ENCODE measurements at places on chromosomes 6 and 20.

DNA sequence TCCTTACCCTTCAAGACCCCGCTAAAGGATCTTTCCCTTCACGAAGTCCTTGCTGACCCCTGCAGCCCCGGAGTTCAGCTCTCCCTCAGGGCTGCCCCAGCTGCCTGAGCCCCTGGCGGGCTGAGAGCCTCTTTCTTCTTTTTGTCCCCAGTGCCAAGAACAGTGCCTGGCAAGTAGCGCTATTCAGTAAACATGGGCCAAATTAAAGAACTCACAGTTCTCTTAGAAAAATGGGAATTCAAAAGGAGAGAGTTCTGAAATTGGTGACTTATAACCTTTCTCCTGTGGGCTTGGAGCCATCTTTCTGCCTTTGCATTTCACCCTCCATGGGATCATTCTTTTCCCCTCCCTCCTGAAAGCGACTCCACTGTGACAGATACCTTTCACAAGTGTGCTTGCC, 227.2 kb downstream of the TMEM242 start:
- no peak for DNase-seq

DNA sequence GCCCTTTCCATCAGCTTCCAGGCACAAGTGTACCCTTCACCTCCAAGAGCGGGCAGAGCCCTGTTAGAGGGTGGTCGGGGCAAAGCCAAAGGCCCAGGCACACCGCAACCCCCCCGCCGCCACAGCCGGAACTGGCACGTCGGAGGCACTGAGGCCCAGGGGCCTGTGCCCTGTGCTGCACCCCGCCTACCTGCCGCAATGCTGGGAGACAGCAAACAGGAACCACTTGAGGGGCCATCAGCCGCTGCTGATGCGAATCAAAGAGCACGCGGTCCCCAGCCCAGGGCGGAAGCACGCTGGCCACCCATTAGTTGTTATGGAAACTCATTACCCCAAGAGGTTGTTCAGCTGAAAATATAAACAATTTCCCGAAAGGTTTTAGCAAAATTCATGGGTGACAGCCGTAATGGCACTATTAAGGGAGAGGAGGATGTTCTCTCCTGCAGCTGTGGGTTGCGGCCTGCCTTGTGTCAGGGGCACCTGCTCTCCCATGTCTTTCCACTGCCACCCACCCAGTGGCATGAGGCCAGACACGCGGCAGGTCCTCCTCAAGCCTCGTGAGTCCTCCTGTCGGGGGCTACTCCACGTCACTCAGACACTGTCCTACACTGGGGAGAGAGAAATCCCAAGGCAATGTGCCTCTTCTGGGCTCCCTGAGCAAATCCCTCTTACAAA, 65.3 kb downstream of the EDN3 start:
- DNase-seq: no peak

DNA sequence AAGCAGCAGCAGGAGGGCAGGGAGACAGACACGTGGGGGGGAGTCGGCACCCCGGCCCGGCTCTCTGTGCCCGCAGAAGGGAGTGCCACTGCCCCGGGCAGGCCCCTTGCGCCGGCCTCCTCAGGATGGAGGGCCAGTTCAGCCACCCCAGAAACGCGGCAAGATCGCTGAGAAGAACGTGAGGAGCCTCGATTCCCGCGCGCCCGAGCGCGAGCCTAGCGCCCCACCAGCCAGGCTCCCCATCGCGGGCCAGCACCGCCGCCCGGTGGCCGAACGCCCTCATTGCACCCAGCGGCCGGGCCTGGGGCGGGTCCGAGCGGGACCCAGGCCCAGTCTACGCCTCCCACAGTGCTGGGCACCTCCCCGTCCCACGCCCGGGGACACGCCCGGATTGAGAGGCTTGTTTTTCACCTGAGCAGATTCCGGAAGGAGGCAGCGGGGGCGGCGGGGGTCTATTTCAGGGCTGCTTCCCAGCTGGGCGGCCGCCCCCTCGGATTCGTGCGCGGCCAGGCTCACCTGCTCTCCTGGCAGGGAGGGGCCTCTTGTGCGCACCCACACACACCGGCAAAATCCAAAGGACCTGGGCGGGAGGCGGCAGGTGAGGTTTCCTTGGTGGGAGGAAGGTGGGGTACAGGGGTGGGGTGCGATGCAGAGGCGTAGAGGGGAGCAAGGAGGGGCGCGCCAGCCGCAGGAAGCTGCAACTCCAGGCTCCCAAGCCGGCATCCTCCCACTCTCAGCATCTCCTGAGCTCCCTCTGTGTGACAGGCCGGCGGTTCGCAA, 9.0 kb upstream of the GRM4 start:
- peak; percentile 52 for DNase-seq

DNA sequence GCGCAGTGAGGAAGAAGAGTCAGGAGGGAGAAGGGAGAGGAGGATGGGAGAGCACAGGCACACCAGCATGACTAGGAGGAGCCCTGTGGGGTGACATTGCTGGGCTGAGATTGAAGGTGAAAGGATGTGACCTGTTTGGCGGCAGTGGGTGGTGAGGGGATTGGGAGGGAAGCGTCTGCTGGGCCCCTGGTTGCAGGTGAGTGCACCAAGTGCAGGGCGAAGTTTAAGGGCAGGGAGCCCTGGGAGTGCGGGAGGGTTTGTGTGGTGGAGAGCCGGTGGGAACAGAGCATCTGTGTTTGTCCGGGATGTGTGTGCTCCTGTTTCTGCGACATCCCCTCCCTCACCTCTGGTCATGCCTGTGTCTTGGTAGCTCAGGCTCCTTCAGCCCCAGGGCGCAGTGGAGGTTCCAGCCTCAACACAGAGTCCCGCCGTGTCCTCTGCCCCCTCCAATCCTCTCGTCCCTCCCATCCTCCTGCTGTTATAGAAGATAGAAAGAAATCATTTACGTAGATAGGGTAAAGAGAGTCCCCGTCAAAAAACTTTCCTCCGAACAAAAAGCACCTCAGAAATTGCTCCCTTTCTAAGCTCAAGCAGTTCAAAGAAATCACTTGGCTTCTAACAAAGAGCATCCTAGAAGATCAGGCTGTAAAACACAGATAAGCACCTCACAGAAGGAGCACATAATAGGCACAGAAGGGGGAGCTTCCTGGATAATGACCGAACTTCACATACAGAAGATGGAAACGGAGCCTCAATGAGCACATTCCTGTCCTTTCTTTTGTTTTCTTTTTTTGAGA, 25.0 kb downstream of the ULBP1 start:
- DNase-seq: no peak

DNA sequence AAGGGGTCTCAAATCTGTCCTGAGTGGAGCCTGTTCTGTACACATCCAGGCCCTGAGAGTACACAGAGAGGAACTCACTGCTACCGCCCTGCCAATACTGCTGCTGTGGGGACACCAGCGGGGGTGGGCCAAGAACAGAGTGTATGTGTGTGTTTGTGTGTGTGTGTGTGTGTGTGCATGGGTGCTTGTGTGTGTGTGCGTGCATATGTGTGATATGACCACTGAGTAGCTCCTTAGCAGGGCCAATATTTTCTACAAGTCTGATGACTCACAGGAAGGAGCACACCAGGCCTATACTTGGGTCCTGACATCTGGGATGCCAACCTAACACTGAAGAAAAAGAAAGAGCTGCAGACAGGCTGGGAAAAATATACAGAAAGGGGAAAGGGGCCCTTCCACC, 1.4 kb downstream of the RAET1E start:
- no peak for DNase-seq

- DNase-seq: no peak
These were observed 32.5 kb upstream of the VEGFA start for GRCh38 chr6:43737272-43738081.

DNA sequence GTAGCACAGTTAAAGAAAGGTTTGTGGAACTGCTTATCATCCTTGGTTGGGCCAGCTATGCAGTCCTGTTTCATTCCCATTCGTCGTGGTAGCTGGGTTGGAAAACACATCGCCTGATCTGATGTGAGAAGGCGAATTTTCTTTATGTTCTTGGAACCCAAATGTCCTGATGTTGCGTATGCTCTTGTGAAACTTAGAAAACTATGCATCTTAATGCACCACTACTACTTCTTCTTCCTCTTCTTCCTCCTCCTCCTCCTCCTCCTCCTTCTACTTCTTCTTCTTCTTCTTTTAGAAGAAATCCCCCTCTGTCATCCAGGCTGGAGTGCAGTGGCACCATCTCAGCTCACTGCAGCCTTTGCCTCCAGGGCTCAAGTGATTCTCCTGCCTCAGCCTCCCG, 381.6 kb downstream of the UTRN start:
- DNase-seq: no peak

DNA sequence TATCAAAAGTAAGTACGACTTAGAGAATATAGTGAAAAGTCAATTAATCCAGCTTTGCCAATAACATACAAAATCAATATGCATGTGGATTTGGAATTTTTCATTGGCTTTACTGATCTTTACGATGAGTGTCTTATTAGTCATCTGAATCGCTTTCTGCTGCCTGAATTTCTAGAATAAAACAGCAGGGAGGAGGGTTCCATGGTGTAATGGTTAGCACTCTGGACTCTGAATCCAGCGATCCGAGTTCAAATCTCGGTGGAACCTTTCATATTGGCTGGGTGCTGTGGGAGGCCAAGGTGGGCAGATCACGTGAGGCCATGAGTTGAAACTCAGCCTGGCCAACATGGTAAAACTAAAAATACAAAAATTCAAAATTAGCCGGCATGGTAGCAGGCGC, 448.8 kb downstream of the RNF144B start:
- no peak for DNase-seq

DNA sequence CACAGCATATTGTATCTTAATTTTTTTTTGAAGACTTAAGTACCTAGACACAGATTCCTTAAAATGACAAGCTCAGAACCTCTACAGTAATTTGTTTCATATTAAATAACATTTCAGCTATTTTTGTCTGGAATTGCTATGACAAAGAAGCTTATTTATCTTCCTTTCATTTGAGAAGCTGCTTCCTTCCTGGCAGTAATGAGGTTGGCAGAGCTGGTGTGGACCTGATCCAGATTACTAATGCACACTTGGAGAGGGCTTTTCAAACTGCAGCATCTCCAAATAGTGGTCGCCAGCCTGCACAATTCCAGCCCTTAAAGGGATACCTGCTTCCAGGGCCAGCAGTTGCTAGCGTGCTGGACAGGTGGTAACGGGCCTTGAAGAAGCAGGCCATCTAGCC, 12.1 kb downstream of the PTCHD4 start:
- DNase-seq: no peak

GRCh38 chr20:35695978-35696377, 3.2 kb downstream of the NFS1 start:
- no peak for DNase-seq

- DNase-seq: peak; percentile 87
These were observed 11.4 kb downstream of the SYNGAP1 start for GRCh38 chr6:33430991-33431879.

GRCh38 chr6:24382220-24382540, 20.6 kb upstream of the MRS2 start:
- no peak for DNase-seq

DNA sequence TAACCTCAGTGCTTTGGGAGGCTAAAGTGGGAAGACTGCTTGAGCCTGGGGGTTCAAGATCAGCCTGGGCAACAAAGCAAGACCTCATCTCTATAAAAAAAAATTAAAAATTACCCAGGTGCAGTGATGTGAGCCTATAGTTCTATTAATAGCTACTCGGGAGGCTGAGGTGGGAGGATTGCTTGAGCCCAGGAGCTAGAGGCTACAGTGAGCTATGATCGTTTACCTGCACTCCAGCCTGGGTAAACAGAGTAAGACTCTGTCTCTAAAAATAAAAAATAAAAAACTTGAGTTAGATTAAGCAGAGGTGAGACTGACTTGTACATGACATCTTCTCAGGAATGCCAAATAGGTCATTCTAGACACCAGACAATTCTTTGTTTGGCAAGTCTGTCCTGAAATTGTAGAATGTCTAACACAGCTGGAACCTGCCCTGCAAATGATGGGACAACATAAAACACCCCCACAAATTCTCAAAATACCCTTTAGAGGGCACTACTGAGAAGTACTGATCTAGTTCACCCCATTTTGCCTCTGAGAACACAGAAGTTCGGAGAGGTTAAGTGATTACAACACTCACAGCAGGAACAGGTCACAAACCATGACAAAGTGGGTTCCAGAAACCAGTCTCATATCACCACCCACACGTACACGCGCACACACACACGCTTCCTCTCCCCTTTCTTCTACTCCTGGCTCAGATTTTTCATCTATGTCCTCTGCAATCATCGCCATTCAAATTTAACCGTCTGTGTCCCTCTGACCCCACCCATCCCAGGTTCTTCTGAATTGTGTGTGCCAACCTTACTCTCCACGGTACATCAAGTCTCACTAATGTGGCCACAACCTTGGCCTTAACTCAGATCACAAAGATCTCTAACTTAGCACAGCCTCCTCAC, 38.3 kb downstream of the ARHGAP18 start:
- DNase-seq: peak; percentile 60

DNA sequence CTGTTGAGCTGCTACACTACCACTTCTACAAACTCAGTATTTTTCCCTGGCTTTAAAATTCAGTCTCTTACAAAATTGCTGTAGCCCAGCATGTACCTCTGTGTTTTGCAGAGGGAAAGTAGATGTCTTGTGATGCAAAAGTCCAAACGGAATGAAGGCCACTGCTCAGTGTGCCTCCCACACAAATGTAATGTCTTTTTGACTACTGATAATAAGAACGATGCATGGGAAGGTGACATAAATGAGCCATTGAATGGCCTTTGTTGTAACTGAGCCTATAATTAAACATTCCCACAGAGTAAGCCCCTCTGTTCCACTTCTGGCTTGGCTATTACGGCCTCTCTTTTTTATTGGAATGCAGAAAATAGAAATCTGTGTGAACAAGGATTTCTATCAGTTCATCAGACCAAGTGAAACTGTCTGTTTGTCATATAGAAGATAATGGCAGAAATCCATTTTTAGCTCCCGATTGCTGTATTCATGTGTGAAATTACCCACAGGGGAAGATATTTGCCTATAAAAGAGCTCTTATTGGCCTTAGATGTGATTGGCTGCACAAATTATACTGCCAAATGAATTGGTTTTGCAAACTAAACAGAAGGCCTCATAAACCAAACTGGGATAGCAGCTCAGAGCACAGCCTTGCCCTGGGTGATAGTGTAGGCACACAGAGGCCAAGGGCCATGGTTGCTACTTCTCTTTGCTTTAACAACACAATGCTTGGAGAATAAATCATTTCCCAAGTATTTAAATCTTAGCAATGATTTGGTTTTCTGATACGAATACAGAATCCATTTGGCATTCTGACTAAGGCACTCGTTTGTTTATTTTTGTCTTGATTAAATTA, 241.5 kb upstream of the PLN start:
- DNase-seq: no peak
